Renal cortex interstitium (tissue), 15 donors: ENCODE measurements at places on chromosomes 2 and 18.

DNA sequence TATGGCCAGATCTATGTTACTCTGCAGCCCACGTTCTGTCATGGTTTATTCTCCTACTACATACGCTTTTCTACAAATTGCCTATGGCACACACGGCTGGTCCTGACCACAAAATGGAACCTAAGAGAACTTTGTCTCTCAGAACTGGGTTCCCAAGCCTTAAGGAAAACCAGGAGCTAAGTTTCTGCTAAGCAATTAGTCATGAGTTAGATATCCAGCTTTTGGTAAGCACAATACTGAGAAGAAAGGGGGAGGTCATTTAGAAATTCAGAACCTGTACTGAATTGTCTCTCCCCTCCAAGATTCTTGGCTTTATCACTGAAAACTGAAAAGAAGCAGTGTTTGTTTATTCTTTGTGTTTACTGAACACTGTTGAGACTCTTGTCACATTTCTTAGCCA lies 283.5 kb upstream of the TANK start:
- DNase-seq, result no peak

GRCh38 chr2:3238951-3239841 lies 138.4 kb downstream of the EIPR1 start:
- DNase-seq, result no peak

DNA sequence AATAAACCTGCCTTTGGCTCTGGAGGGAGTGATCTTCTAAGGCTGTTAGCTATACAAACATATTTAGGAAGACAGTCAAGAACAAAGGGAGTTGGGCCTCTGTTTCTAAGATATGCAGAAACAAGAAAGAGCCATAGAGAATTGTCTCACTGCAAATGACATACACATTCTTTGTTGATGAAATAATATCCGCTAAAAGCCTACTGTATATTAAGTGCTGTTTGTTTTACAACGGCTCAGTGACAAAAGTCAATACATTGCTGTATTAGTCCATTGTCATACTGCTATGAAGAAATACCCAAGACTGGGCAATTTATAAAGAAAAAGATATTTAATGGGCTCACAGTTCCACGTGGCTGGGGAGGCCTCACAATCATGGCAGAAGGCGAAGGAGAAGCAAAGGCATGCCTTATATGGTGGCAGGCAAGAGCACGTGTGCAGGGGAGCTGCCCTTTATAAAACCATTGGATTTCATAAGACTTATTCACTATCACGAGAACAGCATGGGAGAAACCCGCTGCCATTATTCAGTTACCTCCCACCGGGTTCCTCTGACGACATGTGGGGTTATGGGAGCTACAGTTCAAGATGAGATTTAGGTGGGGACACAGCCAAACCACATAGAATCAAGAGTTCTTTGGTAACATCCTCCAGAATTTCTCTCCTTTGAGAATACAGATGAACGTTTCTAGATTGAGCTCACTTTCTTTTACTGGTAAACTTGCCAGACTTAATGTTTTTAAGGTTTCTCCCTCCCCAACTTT lies 157.8 kb downstream of the PIK3C3 start:
- no peak for DNase-seq

GRCh38 chr2:18788592-18788991 lies 199.2 kb upstream of the NT5C1B start:
- DNase-seq, result no peak

DNA sequence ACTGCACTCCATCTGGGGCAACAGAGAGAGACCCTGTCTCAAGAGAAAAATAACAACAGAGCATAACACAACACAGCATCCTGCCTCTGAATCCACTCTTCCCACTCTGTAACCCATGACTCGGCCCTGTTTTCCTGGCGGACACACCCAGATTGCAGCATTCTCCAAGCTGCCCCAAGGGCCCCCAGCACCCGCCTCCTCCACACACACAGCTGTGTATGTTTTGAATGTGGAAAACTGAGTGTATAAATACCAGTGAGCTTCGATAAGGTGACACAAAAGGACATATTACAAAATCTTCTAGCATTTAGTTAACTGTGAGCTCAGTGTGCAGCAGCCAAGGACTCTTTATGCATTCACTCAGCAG lies 13.0 kb downstream of the IMPA2 start:
- no peak for DNase-seq

GRCh38 chr18:32264401-32264800 lies 74.6 kb downstream of the MEP1B start:
- no peak for DNase-seq

DNA sequence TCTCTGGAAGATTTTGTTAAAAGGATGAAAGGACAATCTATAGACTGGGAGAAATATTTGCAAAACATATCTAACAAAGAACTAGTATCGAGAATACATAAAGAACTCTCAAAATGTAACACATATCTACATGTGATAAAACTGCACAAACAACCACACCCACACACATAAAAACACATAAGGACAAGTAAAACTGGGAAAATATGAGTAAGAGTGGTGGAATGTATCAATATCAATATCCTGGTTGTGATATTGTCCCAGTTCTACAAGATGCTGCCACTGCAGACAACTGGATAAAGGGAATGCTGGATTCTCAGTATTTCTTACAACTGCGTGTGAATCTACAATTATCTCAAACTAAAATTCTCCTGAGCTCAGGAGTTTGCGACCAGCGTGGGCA lies 9.3 kb downstream of the VPS4B start:
- DNase-seq, result no peak

DNA sequence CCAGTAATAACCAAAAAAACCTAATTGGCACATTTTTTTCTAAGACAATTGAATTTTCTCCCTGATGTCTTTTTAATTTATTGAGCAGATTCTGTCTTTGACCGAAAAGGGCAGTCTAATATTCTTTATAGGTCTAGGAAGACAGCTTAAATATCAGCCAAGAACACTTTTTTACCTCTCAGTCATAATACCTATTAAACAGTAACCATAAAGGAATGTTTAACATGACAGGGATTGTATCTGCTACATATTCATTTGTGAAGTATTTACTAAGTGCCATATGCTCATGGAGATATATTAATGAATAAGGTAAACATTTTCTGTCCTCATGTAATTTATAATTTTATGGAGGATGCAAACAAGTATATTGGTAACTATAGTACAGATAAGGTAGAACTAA lies 3.1 kb upstream of the HTR2B start:
- no peak for DNase-seq

- DNase-seq, result no peak
Observed at GRCh38 chr2:134988994-134989605, 58.1 kb downstream of the MAP3K19 start.

GRCh38 chr2:129975016-129975774 lies 4.3 kb upstream of the RAB6C start:
- DNase-seq, result no peak

DNA sequence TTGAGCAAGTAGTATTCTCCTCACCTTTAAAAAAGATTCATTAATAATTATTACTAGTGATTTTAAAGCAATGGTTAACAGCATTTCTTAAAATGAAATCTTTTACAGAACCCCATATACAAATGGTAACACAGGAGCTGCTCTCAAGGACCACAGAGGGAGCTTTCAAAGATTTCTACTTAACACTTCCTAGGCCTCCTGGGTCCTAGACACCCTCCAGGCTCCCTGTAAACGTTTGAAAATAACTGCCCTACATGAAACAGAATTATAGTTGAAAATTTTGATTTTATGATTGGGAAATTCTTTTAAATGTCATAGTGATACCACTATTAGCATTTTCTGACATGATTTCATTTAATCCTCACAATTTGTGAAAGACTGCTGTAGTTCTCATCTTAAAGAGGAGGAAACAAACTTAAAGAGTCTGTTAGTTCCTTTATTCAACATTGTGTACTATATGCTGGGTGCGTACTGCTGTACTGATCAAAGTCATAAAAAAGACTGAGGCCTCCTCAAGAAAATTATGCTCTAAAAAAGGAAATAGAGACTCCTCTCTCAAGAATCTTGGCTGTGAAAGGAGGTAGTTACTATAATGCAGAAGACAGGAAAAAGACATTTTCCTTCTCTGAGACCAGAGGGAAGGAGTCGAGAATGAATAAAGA lies 10.6 kb downstream of the CUL3 start:
- DNase-seq, result no peak

- no peak for DNase-seq
Observed at GRCh38 chr2:236498369-236498768, 71.3 kb upstream of the ACKR3 start.

- no peak for DNase-seq
Observed at GRCh38 chr2:64730551-64731262, 77.0 kb upstream of the SERTAD2 start.

- DNase-seq, result no peak
Observed at GRCh38 chr2:179622635-179623300, 238.6 kb downstream of the ZNF385B start.

- no peak for DNase-seq
Observed at GRCh38 chr2:96117701-96118588, 1.6 kb upstream of the ADRA2B start.

- no peak for DNase-seq
Observed at GRCh38 chr2:102433973-102434654, 11.2 kb downstream of the IL18RAP start.

DNA sequence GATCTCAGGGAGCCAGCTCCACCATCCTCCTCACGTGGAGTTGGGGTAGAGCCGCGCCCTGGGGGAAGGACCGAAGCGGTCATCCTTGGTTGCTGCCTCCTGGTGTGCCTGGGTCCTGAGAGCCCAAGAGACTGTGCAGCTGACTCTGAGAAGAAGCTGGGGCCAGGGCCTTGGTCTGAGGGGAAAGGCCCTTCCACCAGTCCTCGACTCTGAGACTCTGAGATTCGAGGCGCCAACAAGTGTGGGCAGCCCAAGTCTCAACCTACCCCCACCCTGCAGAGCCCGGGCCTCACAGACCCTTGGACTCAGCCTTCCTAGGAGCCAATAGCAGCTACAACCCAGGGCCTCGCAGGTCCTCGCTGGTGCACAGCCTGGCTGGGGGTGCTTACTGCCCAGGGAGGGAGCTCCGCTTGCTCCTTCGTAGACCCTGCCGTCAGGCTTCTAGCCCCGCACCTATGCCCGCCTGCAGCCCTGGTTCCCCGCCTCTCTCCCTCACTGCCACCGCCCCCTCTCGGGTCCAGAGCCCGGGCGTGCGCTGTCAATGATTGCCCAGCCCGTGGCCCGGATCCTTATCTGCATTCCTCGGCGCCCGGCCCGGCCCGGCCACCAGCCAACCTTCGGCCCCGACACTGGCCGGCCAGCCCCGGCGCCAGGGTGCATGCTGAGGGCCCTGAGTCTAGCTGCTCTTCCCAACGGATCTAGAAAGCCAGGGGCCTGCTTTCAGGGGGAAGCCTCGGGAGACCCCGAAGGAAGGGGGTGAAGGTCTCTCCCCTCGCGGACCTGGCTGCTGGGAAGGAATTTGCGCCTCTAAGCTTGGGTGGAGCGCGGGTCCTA lies 2.0 kb downstream of the IHH start:
- DNase-seq, result no peak

- no peak for DNase-seq
Observed at GRCh38 chr2:118980022-118980421, 38.0 kb downstream of the MARCO start.

DNA sequence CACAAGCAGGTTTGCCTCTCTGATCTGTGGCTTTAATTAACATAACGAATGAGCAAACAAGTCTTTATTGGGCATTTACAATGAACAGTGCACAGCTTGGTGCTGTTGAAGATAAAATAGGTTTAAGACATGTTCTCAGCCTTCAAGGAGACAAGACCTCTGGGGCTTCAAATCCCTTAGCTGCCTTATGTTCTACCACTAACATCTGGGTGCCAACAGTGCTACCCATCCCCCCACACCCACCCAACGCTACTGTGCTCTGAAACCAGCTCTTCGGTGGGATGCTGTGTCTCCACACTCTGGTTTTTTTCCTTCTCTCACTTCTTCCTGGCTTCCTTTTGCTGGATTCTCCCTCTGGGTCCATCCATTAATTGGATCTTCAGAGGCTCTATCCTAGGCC lies 14.1 kb upstream of the B3GNT2 start:
- DNase-seq, result no peak

GRCh38 chr2:132656266-132656975 lies 13.6 kb downstream of the LYPD1 start:
- no peak for DNase-seq

- no peak for DNase-seq
Observed at GRCh38 chr2:199490049-199490448, 32.3 kb upstream of the SATB2 start.

DNA sequence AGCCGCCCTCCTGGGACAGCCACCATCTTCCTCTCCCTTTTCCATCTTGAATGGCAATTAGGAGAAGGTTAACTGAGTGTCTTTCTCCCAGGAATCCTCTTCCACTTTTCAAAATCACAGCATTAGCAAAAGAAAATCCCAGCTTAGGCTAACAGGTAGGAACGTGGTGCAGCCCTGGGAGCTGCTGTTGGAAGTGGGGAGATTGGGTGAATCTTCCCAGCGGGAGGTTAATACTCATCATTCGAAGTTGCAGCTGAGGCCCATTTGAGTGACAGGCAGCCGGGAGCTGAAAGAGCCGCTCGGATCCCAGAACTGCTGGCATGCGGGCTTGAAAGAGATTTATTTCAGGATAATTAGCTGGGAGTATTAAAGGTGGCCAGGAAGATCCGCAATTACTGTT lies 306.0 kb downstream of the BCL11A start:
- DNase-seq, result no peak

- no peak for DNase-seq
Observed at GRCh38 chr2:164568317-164568716, 53.0 kb downstream of the GRB14 start.

DNA sequence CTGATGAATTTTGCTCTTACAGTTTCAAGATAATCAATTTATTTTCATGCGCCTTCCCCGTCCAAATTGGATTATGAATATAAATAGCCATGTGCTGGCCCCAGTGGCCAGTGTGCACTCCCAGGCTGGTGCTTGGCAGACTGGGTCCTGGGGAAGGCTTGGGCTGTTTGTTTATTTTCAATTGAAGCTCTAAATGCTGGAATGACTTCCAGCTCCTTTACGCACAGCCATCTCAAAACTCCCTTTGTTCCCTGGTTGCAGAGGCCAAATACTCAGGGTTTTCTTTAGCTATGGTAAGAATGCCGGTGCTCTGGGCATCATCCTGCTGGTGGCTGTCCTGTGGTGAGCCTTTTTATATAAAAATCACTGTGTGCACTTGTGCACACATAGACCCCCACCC lies 131.5 kb downstream of the PRKCE start:
- DNase-seq, result no peak

GRCh38 chr18:77157312-77157711 lies 24.7 kb upstream of the MBP start:
- no peak for DNase-seq

GRCh38 chr2:53785366-53785765 lies 1.4 kb downstream of the ASB3 start:
- no peak for DNase-seq

DNA sequence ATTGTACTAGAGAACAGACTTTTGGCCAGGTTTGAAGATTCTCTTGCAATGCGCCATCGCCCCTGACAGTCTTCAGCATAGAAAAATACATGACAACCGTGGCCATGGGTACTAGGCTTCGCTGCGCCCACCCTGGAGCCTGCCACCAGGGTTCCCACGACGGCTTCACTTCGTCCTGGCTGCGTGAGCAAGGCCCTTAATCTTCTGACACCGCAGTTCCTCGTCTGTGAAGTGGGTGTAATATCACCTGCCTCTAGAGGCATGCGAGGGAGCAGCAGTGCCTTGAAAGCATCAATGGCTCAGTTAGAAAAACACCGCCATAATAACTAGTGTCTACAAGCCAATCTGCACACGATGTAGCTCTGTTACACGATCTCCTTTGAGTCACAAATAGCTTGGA lies 175.2 kb upstream of the HS6ST1 start:
- DNase-seq, result no peak

GRCh38 chr18:7174344-7175095 lies 56.4 kb upstream of the LRRC30 start:
- no peak for DNase-seq
